ENCODE measurements at places on chromosomes 16 and 17.

- DNase-seq = peak; percentile 55
These were observed 70.8 kb upstream of the TNRC6C start for GRCh38 chr17:77887464-77888241.

DNA sequence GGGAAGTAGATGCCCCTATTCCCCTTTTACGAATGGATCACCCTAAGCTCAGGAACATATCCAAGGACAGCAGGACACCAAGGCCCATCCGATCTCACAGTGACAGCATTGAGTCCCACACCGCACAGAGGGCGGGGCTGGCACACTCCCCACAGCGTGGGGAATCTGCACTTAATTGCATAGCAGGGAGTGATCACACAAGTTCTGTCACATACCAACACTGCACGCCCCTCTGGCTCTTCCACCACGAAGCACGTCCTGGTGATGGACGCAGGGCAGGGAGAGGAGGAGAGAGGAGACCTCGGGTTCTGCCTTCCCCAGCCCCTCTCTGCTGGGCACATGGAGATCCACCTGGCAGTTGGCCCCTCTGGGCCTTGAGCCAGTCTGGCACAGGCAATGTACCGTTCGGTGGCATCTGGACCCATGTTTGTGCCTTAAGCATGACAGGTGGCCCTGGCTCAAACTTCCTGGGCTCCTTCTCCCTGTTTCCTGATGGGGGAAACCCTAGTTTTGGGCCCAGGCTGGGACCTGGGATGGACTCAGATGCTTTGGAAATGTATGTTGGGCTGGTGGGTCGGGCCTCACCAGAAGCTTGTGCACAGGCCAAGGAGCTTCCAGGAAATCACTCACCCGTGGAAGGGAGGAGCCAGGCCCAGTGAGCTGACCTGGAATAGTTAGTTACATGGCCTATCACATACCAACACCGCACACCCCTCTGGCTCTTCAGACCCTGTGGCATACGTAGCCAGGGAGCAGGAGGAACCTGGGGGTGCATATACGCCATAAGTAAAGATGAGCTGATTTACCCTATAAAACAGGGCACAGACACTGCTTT lies 35.1 kb upstream of the CREBBP start:
- no peak for DNase-seq

DNA sequence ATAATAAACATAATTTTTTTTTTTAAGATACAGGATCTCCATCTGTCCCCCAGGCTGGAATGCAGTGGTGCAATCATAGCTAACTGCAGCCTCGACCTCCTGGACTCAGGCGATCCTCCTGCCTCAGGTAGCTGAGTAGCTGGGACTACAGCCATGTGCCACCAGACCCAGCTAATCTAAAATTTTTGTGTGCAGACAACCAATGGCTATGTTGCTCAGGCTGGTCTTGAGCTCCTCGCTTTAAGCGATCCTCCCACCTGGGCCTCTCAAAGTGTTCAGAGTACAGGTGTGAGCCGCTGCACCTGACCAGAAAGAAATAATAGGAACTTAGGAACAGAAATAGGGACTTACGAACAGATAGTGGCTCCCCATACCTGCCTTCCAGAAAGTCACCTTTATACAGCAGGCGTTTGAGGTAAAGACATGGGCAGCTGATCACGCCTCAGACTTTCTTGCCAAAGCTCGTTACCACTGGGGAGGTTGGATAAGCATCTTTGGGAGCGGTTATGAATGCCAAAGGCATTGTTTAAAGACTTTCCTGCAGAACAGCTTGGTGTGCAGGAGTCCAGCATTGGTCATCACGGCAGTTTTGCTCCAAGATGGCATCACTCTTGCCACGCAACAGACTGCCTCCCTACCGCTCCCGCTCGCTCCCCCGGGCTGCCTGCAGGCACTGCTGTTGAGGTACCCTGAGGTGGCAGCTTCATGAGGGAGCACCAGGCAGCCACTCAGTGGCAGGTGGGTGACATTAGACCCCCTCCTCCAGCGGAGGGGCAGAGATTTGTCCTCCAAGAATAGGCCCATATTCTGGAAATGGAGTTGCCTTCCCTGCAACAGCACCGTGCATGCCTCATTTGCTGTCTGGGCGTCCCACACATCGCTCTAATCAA lies 13.6 kb downstream of the COX4I1 start:
- DNase-seq = no peak

DNA sequence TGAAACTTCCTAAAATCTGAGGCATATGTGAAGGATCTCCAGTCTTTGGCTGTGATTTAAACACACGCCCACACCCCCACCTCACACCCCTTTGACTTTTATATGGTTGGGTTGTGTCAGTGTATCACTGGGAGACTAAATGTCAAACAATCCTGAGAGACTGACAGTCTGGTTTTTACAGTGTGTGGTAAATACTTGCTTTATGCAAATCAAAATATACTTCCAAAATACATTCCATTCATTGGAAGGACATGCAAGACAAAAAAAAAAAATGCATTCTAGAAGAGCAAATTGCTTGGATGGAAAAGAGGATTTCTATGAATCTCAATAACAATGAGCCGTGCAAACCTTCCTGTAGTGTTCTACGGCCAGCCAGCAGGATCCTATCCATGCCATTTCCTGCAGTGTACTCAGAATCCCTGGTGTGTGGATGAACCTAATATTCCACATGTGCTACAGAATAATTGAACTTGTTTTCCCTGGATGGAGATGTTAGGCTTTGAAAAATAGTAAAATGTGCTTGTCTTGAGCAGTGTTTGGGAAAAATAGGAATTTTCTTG lies 602.1 kb upstream of the GOT2 start:
- no peak for DNase-seq

DNA sequence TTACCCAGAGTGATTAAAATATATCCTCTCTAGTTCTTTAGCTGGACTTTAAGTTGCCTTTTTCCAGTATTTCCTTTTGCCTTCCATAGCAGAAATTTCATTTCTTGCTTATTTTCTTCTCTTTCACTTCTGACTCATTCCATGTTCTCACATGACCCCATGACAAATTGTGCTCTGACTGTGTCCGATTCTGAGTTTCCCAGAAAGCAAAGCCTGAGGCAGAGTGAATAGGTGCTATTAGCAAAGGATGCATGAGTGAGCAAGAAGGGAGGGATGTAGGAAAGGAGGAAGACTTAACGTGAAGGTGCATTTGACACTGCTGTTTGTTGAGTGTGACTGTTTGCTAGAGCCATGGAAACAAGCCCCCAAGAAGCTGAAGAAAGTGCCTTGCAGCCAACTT lies 82.6 kb upstream of the CNTNAP4 start:
- DNase-seq = no peak

- no peak for DNase-seq
These were observed 8.1 kb upstream of the ABCA5 start for GRCh38 chr17:69335058-69335457.

GRCh38 chr17:77254951-77255825 lies 114.4 kb downstream of the SEC14L1 start:
- no peak for DNase-seq

- no peak for DNase-seq
These were observed 66.6 kb upstream of the CBX4 start for GRCh38 chr17:79905832-79906231.

- DNase-seq = no peak
These were observed 1.5 kb downstream of the MXRA7 start for GRCh38 chr17:76709077-76709950.

GRCh38 chr16:8511464-8511863 lies 78.8 kb downstream of the TMEM114 start:
- no peak for DNase-seq

GRCh38 chr16:12796498-12796897 lies 7.2 kb downstream of the CPPED1 start:
- no peak for DNase-seq

DNA sequence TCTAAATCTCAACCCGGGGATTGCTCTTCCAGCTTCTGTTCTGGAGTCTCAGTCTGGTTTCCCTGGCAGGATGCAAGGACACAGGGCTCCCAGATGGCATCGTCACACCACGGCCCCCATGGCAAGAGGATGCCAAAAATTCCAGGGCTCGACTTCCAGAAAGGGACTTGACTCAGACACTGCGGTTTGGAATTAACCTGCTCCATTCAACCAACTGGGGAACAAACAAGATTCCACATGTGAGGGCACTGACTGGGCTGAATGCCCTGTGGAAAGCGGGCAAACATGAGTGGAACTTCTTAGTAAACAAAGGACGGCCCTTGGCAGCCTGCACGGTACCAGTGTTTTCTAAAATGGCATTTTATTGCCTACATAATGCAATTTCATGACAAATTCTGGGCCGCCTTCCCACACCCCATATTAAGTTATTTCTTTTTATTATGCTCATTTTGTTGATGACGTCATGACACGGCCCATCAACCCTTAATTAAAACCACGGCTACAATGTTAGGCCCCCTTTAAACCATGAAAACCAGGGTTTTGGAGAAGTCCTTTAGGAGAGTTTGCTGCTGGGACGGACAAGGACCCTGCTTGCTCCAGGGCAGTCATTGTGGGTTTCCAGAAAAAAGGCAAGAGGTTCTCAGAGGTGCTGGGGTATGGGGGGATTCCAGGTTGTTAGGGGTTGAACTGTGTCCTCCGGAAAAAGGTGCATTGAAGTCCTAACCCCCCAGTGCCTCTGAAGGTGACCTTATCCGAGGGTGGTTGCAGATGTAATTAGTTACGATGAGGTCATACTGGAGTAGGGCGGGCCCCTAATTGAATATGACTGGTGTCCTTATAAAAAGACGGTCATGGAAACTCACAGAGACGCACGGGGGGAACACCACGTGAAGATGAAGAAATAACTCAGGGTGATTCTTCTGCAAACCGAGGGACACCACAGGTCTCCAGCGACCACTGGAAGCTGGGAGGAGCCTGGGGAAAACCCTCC lies 205.6 kb downstream of the FOXL1 start:
- DNase-seq = no peak

DNA sequence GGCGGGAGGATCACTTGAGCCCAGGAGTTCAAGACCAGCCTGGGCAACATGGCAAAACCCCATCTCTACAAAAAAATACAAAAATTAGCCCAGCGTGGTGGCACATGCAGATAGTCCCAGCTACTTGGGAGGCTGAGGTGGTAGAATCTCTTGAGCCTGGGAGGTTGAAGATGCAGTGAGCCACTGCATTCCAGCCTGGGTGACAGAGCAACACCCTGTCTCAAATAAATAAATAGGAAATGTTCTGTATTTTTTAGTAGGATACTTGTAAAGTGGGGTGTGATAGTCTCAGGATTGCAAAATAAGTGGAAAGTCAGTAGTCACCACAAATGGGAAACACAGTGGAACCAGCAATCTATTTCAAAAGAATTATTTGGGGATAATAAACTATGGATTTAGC lies 4.0 kb downstream of the RSPRY1 start:
- no peak for DNase-seq

DNA sequence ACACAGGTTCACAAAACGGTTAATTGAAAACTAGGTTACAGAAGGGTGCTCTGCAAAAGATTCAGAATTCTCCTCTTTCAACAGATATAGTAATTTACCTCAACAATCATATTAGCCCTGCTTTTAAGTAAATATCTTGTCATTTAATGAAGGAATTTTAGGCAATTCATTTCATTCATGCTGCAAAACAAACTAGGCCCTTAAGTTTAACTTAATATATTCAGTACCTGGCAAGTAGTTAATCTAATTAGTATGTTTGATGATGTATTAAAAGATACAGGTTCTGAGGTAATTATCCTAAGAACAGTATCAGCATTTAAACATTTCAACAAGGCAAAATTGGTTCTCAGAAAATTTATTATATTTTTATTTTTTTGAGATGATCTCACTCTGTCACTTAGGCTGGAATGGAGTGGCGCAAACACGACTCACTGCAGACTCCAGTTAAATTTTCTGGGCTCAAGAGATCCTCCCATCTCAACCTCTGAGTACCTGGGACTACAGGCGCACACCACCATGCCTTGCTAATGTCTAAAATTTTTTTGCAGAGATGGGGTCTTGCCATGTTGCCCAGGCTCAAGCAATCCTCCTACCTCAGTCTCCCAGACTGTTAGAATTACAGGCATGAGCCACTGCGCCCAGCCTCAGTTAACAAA lies 44.9 kb downstream of the SMURF2 start:
- no peak for DNase-seq

- DNase-seq = no peak
These were observed 63.5 kb downstream of the PARN start for GRCh38 chr16:14566599-14566998.

DNA sequence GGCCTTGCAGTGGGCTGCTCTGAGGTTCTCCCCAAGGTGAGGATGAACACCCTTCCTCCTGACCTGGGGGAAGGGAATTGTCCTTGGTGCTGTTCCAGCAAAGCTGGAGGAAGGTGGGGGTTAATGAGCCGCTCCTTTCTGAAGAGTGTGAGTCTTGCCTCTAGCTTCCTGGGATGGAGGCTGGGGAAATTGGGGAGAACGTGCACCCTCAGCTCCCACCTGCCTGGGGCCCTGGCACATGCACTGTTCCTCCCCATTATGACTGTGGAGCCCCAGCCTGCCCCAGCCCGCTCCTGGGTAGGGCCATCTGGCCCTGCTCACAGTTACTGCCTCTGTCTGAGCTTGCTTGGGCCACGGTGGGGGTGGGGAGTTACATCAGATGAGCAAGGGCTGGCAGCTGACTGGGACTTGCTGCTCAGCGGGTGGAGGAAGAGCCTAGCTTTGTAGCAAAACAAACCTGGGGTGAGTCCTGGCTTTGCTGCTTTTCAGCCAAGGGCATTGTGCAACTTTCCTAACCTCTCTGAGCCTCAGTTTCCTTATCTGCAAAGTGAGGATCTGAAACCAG lies 11.1 kb downstream of the TNS4 start:
- no peak for DNase-seq

GRCh38 chr17:19242926-19243325 lies 5.8 kb downstream of the EPN2 start:
- DNase-seq = no peak

DNA sequence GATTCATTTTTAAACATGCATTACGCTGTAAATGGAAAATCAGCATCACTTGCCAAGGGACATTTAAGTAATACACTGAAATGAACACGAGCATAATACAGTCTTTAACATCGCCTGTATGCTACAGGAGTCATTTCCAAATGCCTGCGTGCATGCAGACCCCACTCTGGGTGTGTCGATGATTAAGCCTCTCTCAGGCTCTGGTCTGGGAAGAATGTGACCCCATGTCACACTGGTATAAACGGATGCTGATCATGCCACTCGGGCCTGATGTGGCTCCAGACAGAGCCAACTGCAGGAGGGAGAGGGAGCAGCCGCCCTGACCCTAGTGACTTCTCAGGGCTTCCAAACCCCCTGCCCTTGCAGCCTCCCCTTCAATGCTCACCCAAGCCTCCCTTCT lies 10.8 kb downstream of the EMP2 start:
- no peak for DNase-seq

- no peak for DNase-seq
These were observed 7.8 kb upstream of the TMEM132E start for GRCh38 chr17:34571428-34572130.

- no peak for DNase-seq
These were observed 30.9 kb upstream of the ZC3H18 start for GRCh38 chr16:88539261-88539651.
